ENCODE measurements at places on chromosomes 1 and 21.
A peak's percentile ranks its signal among the peaks of the same experiment; 100 is the strongest.

GRCh38 chr1:2229037-2229864 is 1.1 kb downstream of the SKI start:
- DNase-seq, result no peak

- DNase-seq, result no peak
These were observed 52.3 kb downstream of the ITPKB start for GRCh38 chr1:226686440-226687425.

DNA sequence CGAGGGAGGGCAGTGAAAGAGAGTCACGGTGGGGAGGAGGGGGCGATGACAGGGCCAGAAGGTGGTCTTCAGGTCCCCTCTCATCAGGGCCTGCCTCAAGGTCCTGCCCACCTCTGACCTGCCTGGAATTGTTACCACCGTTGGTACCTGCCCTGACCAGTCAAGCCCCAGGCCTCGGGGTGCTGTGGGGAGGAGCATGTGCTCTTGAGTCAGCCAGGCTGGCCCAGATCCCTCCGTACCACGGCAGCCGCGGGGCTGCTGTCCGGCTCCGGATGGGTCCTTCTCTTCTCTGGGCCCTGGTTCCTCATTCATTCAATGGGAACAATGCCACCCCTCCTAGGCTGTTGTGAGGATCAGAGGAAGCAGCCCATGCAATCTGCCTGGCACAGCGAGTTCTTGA is 22.0 kb downstream of the SERINC2 start:
- no peak for DNase-seq

DNA sequence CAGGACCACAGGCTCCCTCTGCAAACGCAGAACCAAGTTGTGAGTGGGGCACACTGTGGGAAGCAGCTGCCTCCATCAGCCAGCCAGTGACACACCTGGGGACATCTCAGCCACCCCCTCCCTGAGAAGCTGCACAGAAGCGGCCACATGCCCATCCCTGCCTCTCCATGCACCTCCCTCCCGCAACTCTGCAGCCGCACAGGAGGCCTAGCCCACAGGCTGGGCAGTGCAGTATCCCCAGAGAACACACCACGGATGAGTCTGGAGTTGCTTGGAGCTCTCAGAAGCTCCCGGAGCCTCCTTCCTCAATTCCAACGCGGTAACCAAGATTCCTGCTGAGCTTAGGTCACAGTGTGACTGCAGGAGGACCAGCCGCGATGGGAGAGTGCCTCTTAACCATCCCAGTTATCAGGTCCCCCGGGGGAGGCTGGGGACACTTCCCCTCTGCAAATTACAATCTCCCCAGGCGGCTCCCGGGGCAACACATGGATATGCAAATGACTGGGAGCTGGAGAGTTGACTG is 1.2 kb upstream of the WNT3A start:
- no peak for DNase-seq

DNA sequence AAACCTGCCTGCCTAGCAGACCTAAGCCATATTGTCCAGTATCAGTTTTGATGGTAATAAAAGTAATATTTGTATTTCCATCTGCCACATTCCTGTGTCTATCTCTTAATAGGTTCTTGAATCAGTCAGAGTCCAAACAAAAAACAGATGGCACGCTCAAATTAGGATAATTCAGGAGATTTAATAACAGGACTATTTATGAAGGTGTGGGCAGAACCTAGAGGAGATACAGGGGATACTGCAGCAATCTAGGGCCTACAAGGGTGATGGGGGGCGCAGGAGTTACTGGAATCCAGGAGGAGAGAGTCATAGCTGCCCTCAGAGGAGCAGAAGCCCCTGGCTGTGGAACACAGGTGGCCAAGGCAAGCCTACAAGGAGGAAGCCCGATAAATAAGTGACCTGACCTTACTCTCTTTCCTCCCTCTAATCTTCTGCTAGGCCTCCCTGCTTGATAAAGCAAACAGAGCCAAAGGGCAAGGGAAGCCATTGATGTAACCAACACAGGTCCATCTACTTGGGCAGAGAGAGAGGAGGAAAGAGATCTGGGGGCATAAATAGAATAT is 11.9 kb upstream of the HYI start:
- no peak for DNase-seq

- DNase-seq, result no peak
These were observed 408.0 kb downstream of the SIPA1L2 start for GRCh38 chr1:232221802-232222499.

- no peak for DNase-seq
These were observed 1.1 kb upstream of the POU3F1 start for GRCh38 chr1:38047603-38048141.

GRCh38 chr21:37787456-37787855 is 128.8 kb downstream of the KCNJ6 start:
- no peak for DNase-seq

- DNase-seq, result no peak
These were observed 137.5 kb downstream of the GABPA start for GRCh38 chr21:25872271-25872670.

GRCh38 chr1:180204231-180204630 is 25.8 kb upstream of the LHX4 start:
- no peak for DNase-seq

GRCh38 chr1:117060441-117061317 is 553 bp downstream of the TTF2 start:
- DNase-seq, result peak; percentile 26

DNA sequence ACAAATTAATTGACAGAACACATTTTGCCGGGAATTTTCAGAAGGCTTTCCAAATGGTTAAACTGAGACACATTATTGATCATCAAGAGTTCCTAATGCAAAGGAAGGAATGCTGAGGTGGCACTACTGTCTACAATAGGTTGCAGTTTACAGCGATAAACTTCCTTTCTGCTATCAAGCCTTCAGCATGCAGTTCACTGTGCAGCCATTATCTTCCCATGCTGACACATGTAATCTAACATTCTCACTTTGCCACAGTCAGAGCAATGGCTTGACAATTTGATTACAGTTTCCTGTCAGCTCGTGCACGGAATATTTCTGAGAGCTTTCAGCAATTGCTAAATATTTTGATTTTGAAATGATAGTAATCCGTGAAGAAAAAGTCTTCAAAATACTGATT is 166.9 kb upstream of the PRMT6 start:
- no peak for DNase-seq

GRCh38 chr1:95002164-95002539 is 70.6 kb downstream of the ALG14 start:
- no peak for DNase-seq
